Epithelial cell of esophagus (primary cell): ENCODE measurements at places on chromosomes 2 and 18.
A peak's percentile ranks its signal among the peaks of the same experiment; 100 is the strongest.

- DNase-seq, result no peak
Observed at GRCh38 chr2:48424866-48425265, 105.1 kb upstream of the STON1 start.

DNA sequence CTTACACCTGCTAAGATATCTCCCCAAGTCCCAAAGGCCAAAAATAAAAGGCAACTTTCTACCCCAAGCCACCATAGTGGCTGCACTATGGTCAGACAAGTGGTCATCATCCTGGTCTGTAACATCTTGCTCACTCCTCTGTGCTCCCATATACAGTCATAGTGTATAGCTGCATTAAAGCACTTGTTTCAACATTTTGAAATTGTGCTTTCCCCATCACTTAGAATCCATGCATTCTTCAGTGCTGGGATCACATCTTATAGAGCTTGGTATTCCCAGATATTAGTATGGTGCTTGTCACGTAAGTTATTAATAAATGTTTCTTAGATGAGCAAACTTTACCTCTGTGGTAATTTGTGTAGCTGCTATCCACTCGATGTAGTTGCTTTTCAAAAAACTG, 40.4 kb upstream of the CDC42EP3 start:
- peak; percentile 69 for DNase-seq

GRCh38 chr18:50947899-50948298, 19.9 kb upstream of the ELAC1 start:
- DNase-seq, result peak; percentile 28

- no peak for DNase-seq
Observed at GRCh38 chr2:108069515-108070310, 83.4 kb downstream of the SLC5A7 start.

- DNase-seq, result no peak
Observed at GRCh38 chr2:57954020-57954419, 92.6 kb upstream of the VRK2 start.

GRCh38 chr2:47217277-47217676, 62.2 kb upstream of the STPG4 start:
- peak; percentile 21 for DNase-seq

DNA sequence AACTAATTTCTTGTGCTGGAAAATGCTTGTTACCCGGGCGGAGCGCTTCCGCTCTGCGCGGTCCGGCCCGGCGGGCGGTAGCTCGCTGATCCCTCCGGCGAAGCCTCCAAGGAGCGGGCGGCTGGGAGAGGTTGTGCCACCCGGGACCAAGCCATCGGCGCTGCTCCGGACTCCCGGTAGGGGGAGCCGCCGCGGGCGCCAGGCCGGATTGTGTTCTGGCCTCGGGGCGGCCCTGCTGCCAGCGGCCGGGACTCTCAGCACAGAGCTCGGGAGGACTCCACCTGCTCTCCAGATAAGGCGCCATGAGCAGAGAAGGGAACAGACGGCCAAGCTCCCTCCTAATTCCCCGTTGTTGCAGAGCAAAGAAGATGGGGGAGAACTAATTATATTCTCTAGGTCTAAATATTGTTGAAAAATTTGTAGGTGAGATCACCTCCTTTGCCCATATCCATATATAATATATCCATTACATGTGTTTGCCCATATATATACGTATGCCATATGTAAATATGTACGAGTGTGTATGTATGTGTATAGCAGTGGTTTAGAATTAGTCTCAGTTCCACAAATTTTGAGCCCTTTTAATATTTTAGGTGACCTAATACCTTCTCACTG, 13.8 kb upstream of the SATB2 start:
- DNase-seq, result no peak

DNA sequence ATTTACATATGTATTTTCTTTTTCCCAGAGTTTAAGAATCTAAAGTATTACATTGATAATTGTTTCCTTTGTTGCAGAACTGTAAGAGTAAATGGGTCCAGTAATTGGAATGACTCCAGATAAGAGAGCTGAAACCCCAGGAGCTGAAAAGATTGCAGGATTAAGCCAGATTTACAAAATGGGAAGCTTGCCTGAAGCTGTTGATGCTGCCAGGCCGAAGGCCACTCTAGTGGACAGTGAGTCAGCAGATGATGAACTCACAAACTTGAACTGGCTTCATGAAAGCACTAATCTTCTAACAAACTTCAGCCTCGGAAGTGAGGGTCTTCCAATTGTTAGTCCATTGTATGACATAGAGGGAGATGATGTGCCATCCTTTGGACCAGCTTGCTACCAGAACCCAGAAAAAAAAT, 183.8 kb upstream of the STON1 start:
- no peak for DNase-seq

GRCh38 chr18:22745966-22746365, 187.2 kb upstream of the RBBP8 start:
- DNase-seq, result no peak

DNA sequence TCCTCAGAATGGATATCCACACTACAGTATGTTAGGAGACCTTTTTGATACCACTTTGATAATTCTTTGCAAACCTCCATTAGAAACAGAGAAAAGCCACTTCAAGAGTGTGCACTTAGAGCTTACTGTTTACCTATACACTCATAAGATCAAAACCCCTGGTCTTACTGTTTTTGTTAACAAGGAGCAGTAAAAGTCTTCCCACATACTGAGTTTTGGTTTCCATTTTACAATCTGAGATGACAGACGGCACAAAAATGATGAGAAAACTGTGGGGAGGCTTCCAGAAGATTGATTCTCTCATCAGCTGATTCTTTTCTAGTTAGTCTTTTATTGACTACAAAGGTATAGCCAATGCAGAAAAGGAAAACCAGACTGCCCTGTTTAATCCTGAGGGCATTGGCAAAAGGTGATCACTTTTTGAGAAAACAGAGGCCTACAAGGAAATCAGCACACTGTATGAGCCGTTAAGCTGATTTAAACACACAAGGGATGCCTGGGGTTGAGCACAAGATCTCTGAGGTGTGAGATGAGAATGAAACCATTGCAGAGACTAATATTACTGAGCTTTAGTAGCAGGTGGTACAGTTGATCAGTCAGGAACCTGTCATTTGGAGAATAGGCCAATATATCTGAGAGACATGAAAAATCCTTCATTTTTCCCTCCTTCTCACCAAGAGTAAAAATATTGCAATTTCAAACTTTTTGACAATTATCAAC, 368.6 kb downstream of the GRB14 start:
- DNase-seq, result no peak

DNA sequence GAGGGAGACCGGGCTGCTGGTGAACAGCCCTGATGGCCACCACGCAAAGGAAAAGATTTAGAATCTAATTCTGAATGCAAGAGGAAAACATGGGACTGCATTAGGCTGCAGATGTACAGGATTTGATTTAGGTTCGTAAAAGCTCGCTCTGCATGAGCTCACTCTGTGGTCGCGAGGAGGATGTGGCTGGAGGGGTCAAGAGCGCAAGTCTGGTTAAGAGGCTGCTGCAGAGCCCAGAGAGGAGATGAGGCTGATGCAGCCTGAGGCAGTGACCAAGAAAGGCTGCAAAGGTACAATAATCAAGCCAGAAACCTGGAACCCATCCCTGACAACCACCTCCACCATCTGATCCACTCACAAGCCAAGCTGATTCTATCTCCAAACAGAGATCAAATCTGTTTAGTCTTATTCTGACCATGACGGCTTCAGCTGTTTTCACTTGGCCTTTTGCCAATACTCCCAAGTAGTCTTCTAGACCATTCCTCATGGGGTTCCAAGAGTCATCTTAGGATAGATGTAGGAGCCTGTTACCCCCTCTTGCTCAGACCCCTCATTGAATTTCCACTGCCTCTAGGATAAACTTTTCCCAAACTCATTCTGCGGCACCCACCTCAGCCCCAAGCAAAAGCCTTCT, 58.9 kb upstream of the ARL4C start:
- DNase-seq, result no peak

DNA sequence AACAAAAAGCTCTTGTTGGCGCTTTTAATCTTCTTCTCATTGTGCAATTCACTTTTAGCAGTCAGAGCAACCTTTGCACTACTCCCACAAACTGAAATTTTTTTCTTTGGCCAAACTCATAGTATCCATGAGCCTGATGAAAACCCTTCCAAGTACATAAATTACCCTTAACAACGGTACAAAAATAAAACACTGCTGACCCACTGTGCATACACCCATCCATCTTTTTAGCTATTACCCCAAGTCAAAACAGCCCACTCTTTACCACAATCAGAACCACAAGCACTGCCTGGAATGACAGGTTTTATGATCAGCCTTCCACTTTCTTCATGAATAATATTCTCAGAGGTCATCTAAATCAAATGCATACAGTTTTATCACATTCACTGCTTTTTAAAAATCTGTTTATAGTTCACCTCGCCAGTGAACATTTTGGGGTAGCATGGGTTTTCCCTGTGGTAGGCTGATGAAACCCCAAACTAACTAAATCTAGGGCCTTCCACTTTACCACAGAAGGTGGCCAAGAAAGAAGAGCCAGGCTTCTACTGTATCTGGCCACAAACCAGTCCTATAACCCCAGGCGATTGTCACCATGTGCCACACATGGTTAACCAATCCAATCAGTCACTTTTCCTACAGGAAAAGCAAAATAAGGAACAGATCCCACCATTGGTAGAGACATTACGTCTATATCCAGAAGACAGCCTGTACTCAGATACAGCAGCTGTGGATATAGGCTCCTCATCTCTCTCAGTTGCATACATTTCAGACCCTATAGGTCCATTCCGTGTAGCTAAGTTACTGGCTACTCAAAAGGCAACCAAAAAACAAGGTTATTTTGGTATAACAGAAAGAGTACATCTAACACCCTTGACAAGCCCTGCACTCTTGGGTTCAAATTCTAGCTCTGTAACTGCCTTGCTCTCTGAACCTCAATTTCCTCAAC, 171.3 kb downstream of the THADA start:
- no peak for DNase-seq

GRCh38 chr18:61991201-61991600, 98.4 kb upstream of the RNF152 start:
- DNase-seq, result peak; percentile 21

GRCh38 chr18:48931680-48932461, 18.9 kb downstream of the SMAD7 start:
- no peak for DNase-seq

DNA sequence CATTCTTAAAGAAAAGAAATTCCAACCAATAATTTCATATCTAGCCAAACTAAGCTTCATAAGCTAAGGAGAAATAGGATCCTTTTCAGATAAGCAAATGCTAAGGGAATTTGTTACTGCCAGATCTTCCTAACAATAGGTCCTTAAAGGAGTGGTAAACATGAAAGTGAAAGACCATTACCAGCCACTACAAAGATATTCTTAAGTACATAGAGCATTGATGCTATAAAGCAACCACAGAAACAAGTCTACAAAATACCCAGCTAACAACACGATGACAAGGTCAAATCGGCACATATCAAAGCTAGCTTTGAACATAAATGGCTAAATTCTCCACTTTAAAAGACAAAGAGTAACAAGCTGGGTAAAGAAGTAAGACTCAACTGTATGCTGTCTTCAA, 188.9 kb upstream of the RPRM start:
- no peak for DNase-seq

DNA sequence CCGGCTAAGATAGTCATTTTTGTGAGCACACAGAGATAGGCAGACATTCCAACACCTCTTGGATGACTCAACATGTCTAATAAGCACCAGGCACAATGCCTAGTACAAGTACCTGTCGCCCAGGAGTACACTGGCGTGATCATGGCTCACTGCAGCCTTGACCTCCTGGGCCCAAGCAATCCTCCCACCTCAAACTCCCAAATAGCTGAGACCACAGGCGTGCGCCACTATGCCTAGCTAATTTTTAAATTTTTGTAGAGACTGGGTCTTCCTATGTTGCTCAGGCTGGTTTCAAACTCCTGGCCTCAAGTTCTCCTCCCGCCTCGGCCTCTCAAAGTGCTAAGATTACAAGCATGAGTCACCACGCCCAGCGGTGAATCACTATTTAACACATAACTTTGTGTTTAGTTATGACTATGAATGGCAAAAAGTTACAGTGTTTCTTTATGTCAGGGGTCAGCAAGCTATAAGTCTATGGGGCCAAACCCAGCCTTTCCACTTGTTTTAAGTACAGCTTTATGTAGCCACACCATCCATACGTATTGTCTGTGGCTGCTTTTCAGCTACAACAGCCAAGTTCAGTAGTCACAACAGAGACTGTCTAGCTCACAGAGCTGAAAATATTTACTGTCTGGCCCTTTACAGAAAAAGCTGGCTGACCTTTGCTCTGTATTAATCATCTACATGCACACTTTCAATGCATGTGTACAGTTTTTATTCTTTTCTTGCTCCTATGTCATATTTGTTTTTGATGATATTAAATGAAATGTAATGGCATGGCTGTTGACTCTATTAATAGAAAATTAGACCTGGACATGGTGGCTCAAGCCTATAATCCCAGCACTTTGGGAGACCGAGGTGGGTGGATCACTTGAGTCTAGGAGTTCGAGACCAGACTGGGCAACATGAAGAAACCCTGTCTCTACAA, 18.7 kb downstream of the ORC2 start:
- peak; percentile 91 for DNase-seq

DNA sequence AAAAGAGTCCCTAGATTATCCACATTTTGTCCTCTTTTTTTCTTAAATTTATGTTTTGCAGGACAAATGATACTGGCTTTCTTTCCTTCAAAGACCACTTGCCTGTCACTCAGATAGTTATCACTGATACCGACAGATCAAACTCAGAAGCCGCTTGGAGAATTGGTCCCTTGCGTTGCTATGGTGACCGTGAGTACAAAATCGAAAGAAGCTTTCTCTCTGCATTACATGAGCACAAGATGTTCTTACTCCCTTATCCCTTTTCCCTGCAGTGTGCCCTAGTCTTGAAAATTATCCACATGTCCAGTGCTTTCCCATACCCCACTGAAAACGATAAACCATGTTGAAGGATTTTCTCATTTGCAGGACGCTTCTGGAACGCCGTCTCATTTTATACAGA, 738.5 kb downstream of the CNTNAP5 start:
- no peak for DNase-seq

DNA sequence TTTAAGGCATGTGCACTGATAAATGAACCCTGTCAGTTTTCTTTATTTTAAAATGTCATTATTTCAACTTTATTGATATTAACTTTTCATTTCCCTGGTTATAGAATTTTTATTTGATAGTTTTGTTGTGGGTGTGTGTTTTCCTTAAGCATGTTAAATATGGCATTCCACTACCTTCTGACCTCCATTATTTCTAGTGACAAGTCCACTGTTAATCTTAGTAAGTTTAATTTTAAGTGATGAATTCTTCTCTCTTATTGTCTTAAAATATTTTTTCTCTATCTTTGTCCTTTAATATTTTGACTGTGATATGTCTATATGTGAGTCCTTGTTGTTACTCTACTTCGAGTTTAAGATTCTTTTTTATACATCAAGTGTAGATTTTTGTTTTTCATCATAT, 685.7 kb downstream of the GALR1 start:
- DNase-seq, result no peak

DNA sequence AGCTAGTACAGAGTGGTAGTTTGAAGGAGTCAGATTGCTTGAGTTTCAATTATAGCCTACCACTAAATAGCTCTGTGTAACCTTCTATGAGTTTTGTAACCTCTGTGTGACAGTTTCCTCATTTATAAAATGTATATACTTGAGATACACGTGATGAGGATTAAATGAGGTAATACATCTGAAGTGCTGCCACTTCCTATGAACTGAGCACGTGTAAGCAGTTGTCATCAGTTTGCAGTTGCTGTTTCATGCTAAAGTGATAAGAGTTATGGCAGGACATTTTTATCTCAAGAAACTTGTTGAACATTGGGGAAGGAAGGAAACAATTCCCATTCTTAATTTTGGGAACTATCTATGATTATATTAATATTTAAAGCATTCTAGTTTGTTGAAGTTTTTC, 38.5 kb downstream of the CARF start:
- DNase-seq, result no peak
